ENCODE measurements at places on chromosomes 3 and 15.
A peak's percentile ranks its signal among the peaks of the same experiment; 100 is the strongest.

GRCh38 chr3:47577583-47578118 lies 1.0 kb downstream of the CSPG5 start:
- DNase-seq = no peak

- DNase-seq = no peak
Measured at GRCh38 chr15:75203017-75203907, 1.6 kb downstream of the C15orf39 start.

- DNase-seq = no peak
Measured at GRCh38 chr3:108053067-108053466, 37.8 kb downstream of the CD47 start.

- no peak for DNase-seq
Measured at GRCh38 chr3:36709826-36710365, 54.5 kb downstream of the DCLK3 start.

GRCh38 chr3:134197681-134198261 lies 52.9 kb downstream of the RYK start:
- peak; percentile 27 for DNase-seq

- DNase-seq = no peak
Measured at GRCh38 chr3:111976254-111976653, 2.6 kb upstream of the ABHD10 start.

DNA sequence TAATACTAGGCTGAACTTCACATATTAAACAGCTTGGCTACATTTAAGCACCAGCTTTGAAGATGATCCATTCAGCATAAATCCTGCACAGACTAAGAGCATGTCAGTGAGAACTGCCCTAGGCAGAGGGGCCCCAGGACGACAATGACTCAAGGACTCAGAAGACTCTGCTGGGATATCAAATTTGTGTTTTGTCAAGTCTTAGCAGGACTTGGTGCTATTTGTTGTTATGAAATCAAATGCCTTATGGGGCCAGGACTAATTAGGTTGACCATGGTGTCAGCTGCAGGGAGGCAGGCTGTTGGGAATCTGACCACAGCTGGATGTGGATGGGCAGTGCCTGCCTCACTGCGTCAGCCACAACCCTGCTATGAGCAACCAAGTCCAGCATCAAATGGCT lies 91.8 kb downstream of the RYR3 start:
- DNase-seq = no peak

DNA sequence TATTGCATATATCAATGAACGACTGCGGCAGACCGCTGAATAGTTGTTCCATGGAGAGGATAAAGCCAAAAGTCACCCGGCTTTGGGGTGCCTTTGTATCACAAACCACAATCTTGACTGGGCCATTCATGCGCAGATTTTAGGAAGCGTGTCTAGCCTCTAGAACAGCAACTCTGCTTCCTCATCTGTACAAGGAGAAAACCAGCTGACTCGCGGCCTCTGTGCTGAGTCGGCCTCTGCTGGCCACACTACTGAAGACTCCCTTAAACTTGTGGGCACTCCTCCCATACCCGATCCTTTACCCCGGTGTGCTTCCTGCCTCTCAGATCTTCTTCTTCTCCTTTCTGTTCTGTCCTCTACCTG lies 872 bp downstream of the DLEC1 start:
- no peak for DNase-seq

GRCh38 chr3:188113756-188114155 lies 40.2 kb upstream of the LPP start:
- no peak for DNase-seq

DNA sequence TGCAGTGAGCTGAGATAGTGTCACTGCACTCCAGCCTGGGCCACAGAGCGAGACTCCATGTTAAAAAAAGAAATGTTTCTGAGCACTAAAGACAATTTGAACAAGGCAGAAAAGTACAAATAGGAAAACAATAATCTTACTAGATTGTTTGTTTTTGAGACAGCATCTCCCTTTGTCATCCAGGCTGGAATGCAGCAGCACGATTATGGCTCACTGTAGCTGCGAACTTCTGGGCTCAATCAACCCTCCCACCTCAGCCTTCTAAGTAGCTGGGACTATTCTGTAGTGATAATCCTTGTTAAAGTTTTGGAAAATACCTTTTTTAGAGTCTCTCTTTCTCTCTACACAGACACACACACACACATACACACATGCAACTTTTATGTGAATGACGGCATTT lies 107.1 kb downstream of the LPP start:
- DNase-seq = no peak

GRCh38 chr15:68700455-68701123 lies 120.1 kb downstream of the ANP32A start:
- no peak for DNase-seq

DNA sequence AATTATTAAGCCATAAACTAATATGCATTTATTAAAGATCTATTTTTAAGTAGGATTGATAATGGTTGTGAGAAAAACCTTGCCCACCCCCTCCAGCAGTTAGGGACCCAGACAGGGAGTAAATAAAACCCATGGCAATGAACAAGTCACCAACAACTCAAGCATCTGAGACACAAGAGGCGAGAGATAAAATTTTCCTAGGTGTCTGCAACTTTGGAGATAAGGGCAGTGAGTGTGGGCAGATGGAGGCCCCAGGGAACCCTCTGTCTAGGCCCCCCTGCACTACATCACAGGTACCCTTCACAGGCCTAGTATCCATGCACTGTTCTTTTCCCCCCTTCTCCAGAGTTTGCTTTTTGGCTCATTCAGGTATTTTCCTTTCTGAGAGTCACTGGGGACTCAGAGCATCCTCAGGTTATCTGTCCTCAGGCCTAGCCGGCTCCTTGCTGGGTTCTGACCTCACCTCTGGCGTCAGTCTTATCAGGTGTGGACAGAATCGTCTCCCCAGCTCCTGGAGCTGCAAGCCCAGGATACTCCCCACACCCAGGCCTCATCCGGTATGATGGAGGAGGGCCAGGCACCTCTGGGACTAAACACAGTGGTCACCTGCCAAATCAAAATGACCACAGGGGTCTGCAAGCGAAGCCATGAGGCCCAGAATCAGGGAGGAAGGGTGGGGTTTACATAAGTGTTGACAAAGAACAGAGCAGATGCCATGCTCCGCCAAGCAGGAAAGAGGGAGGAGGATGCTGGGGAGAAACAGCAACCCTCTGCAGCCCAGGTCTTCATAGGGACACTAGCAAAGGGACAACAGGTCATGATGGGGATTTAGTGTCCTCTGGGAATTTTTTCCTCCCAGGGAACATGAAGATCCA lies 50.4 kb downstream of the CCNL1 start:
- DNase-seq = no peak

GRCh38 chr15:68578980-68579935 lies at the start of gene CORO2B:
Gene CORO2B, plus strand, starts transcription at chr15:68578993. Its CDS starts 270 bp downstream, at chr15:68579263.
- no peak for DNase-seq

DNA sequence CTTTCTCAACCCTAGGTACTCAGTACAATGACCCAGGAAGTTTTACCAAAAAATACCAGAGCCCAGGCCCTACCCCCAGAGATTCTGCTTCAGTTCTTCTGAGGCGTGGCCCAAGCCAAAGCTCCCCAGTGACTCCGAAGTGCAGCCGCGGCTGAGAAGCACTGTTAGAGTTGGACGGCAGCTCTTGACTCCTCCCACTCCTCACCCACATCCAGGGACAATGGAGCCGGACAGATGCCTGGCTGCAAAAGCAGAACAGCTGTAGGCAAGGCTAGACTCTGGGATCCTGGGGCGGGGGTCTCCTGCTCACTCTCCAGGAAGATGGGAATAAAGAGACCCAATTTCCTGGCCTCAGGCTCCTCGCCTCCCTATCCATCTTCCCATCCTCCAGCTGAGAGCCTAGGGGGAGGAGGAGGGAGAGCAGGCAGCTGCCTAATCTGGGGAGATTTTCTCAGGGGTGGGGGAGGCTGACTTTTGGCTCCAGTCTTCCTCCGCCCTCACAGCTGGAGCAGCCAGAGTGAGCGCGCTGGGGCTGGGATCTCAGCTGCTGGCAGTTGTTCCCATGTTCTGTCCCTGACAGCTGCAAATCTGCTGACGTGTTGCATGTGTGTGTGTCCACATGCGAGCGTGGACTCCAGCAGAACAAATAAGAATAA lies 223.8 kb downstream of the OPA1 start:
- DNase-seq = no peak

GRCh38 chr15:66287461-66288057 lies 5.8 kb upstream of the DIS3L start:
- DNase-seq = no peak

DNA sequence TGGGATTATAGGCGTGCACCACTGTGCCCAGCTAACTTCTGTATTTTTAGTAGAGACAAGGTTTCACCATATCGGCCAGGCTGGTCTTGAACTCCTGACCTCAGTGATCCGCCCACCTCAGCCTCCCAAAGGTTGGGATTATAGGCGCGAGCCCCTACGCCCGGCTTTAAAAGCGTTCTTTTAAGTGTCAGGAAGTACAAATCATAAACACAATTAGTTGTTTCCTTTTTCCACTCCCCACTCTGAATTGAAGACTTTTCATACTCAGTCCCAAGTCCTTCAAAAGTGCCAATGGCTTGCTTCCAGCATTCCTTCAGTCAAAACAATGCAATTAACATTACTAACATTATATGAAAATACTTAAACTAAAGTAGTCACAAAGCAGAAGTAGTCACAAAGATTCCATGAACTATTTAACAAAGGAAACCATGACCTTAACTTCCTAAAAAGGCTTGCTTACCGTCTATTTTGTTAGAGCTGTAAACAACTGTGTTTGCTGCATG lies 8.1 kb downstream of the WDR82 start:
- no peak for DNase-seq

DNA sequence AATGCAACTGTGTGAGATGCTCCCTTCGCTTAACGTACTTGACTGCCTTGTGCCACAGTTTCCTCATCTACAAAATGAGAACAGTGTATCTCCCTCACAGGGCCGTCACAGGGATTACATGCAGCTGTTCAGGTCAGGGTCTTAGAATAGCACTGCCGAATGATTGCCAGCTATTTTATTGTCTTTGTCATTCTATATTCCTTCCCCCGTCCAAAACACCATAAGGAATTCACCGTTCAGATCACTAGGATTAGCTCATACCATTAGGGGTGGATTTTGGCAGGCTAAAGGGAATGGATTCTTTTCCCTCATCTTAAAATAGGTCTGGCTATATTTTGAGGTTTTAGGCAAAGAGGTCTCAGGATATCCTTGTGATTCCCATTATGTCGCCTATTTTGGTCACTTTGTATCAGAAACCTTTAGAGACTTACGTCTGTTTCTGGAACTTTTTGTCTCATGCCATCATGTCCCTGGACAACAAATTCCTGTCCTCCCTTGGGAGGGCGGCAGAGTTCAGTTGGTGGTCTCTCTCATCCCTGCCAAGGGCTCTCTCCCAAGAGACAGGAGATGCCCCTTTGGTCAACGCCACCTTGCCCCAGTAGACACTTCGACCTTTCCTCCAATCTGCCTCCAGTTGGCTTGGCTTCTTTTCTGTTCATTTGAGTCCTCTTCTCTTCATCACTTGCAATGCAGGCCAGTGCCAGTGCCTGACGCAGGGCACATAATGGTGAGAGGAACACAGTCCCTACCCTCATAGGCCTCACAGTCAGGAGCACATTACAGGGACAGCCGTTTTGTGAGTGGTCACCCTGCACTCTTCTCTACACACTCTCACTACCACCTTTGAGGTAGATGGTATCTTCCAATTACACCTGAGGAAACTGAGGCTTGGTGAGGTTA lies 171.6 kb upstream of the BHLHE40 start:
- DNase-seq = no peak

- DNase-seq = no peak
Measured at GRCh38 chr3:20190991-20191390, 5.0 kb upstream of the SGO1 start.

GRCh38 chr3:112555535-112556170 lies 6.1 kb downstream of the ATG3 start:
- DNase-seq = no peak

- DNase-seq = no peak
Measured at GRCh38 chr3:123951522-123952447, 9.2 kb downstream of the CCDC14 start.

GRCh38 chr15:29934251-29934650 lies 112.0 kb upstream of the TJP1 start:
- DNase-seq = no peak

DNA sequence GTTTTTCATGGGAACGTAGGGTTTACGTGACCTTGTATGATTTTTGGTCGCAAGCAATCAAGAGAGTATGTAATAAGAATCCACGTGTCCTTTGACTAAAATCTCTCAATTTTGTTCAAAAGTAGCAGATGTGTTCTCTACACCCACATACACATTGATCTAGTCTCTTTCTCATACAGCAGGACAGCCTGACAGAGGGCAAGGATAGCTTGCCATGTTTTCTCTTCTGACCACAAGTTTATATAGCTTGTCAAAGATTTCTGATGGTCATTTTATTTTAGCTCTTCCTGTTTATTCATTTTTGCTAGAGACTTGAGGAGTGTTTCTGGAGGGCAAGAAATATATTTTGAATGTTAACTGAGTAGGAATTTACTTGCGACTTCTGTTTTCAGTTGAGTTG lies 570.2 kb upstream of the ALCAM start:
- no peak for DNase-seq

DNA sequence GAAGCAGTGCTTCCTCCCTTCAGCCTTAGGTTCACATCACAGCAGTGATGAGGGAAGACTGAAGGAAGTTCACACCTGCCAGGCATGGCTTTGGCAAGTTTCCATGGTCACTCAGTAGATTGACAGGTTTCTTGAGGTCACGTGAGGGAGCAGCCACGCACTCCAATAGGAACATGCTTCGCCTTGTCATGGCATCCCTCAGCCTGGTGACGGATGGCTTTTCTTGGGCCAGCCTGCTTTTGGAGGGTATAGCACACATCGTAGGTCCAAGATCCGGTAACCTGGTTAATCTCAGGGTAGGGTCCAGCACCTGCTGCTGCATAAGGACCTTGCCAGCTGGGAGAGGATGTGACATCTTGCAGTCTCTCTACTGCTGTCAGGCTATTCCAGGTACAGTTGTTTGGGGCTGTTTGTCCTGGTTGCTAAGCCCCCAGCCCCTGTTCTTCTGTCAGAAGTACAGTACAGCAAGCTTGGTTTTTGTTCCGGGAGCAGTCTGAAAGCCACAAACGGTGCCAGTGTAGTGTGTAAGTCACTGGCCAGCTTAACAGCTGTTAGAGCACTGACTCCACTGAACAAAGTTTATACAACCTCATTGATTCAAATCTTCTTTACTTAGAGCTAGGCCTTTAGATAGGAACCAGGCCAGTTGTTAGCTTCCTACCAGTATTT lies 42.3 kb downstream of the PSMD6 start:
- DNase-seq = no peak

DNA sequence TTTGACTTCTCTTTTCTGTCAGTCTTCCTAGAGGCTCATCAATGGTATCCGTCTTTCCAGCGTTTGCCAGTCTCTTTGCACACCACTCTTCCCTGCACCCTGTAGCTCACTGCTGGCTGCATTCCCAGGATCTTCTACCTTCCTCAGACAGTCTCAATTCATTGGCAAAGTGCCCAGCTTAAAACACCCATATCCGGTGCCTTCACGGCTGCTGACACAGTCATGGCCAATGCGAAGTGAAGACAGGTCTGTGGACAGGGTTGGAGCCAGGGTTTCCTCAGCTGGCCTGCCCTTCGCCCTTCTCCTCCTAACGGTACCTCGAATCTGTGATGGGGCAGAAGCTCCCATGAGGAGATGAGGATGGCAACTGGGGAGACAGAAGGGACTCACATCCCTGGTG lies 36.1 kb downstream of the PTH1R start:
- no peak for DNase-seq

All from GM19239 (cell line).